ENCODE measurements at places on chromosomes 5 and 9. TPM values are rescaled to one million over a fixed set of nuclear protein-coding genes. Genes with fewer than 3 reads are reported as not detected.

The C9orf153 gene
- 0.36 TPM for total RNA-seq

The ADAMTSL1 gene
- 11.5 TPM for total RNA-seq

The YTHDC2 gene
- 42.8 TPM for total RNA-seq

The N4BP3 gene
- total RNA-seq, result 3.3 TPM

The GPR107 gene
- total RNA-seq, result 48.2 TPM

The CARD6 gene
- total RNA-seq, result 17.1 TPM

The FOXI1 gene
- total RNA-seq, result not detected

The ACTBL2 gene
- not detected for total RNA-seq

The F12 gene
- 1.3 TPM for total RNA-seq

The ACER2 gene
- 213 TPM for total RNA-seq

The RBM18 gene
- total RNA-seq, result 25.0 TPM

The NANS gene
- total RNA-seq, result 43.7 TPM

The NUTM2F gene
- total RNA-seq, result not detected

The EMB gene
- total RNA-seq, result 16.1 TPM

The ALDOB gene
- total RNA-seq, result 0.70 TPM

The NOXA1 gene
- 12.5 TPM for total RNA-seq

The ETF1 gene
- 112 TPM for total RNA-seq

The ELOVL7 gene
- 16.7 TPM for total RNA-seq

The SHOC1 gene
- total RNA-seq, result 0.16 TPM

The SPATA31E1 gene
- total RNA-seq, result not detected

The RNF183 gene
- total RNA-seq, result 0.96 TPM

The BTNL9 gene
- 26.0 TPM for total RNA-seq

The ANKDD1B gene
- 3.6 TPM for total RNA-seq

The SEMA5A gene
- total RNA-seq, result 57.0 TPM

The NAIF1 gene
- total RNA-seq, result 6.9 TPM

The PDE8B gene
- total RNA-seq, result 10.1 TPM

The ANKRD31 gene
- 1.0 TPM for total RNA-seq

The HTR4 gene
- not detected for total RNA-seq

The EPB41L4A gene
- 36.5 TPM for total RNA-seq

The FYB1 gene
- 17.9 TPM for total RNA-seq

The KCNT1 gene
- total RNA-seq, result 0.83 TPM

The SLC25A2 gene
- 1.3 TPM for total RNA-seq
